Testis (tissue), 5 donors: ENCODE measurements at places on chromosomes 1 and 21. TPM values are rescaled to one million over a fixed set of nuclear protein-coding genes. Genes with fewer than 3 reads are reported as not detected.

Gene ZSWIM5
- 19.5 TPM for total RNA-seq

- DNase-seq, result no peak
Measured at GRCh38 chr1:40564506-40564905, 33.1 kb downstream of the ZNF684 start.

DNA sequence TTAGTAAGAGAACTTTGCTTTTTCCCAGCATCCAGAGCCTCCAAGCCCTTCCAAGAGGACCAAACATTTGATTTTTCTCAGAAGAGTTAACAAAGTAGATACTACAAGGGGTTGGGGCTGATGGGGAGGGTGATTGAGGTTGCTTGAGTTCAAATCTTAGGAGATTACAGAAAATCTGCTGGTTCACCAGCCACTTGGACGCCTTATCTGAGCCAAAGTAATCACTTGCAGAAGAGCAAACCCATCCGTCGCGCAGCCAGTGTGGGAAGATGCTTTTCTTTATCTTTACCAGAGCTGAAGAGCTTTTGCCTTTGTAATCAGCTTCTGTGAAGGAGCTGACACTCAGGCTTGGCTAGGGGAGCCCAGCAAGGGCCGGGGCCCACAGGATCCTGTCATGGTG lies 91.9 kb upstream of the CTTNBP2NL start:
- no peak for DNase-seq

DNA sequence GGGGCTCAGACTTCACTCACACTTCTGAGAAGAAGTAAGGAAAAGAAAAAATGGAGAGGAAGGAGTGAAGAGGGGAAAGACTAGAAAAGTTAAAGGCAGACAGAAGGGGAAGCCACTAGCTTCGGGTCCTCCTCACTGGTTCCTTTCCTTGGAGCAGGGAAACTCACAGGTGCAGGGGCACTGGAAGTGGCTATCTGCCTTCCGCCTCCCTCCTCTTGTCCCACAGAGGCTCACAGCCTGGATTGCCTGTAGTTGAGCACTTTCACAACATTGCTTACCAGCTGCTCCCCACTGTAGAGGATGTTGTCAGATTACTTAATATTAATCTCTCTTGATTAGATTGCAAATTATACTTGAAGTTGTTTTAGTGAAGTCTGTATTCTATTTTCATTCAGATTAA lies 21.6 kb upstream of the ABCA4 start:
- no peak for DNase-seq
